Epithelial cell of proximal tubule (primary cell): ENCODE measurements at places on chromosomes 1 and 21. TPM values are rescaled to one million over a fixed set of nuclear protein-coding genes. Genes with fewer than 3 reads are reported as not detected.

- no peak for DNase-seq
Measured at GRCh38 chr1:215631040-215631439, 63.9 kb downstream of the KCTD3 start.

DNA sequence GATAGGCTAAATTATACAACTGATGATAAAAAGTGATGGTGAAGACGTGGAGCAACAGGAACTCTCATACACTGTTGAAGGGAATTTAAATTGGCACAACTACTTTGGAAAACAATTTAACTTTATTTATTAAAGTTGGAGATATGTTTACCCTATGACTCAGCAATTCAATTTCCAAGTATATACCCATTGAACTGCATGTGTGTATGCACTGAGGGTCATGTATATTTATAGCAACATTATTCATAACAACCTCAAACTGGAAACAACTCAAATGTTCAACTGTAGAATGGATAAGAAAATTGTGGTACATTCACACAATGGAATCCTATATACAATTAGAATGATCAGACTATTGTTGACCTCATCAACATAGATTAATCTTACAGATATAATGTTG is 16.5 kb upstream of the BCAS2 start:
- no peak for DNase-seq

GRCh38 chr1:10779201-10779600 is 17.2 kb downstream of the CASZ1 start:
- DNase-seq = no peak

- DNase-seq = no peak
Measured at GRCh38 chr1:223714849-223715603, 2.7 kb downstream of the CAPN2 start.

The TMEM54 gene
- total RNA-seq = 119 and 131 TPM in 2 replicates
